ENCODE measurements at places on chromosomes 11 and 22.
A peak's percentile ranks its signal among the peaks of the same experiment; 100 is the strongest.

DNA sequence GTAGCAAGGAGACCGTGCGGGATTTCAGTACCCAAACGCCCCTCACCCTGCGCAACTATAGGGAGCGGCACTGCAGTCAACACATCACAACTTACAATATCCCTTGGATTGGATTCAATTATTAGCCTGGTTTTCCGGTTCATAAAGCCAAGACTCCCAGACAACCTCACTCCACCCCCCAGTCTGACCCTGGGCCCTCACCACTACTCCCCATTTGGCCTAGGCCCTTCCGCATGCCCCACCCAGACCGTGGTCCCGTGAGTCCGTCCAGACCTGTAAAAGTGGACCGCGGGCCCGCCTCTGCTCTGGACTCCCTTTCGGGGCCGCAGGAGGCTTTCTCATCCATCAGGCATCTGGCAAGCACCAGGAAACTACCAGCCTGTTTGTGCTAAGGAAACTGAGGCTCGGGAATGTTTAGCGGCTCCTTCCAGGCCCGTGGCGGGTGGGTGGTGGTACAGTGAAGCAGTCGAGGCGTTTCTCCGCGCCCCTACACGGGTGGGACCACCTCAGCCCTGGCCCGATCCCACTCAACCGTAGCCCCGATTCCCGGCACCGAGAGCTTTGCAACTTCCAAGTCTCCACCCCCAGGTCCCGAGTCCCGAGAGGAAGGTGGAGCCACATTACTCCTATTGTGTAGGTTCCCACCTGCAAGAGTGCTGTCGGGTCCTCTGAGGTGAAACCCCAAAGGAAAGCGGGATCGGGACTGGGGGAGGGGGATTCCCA, 679 bp upstream of the DPP3 start:
- DNase-seq = peak; percentile 16

- no peak for DNase-seq
Measured at GRCh38 chr11:17479284-17480214, 2.9 kb upstream of the ABCC8 start.

- DNase-seq = no peak
Measured at GRCh38 chr11:134524201-134524600, 112.2 kb upstream of the B3GAT1 start.

GRCh38 chr11:61524963-61525587, 16.5 kb downstream of the LRRC10B start:
- no peak for DNase-seq

- DNase-seq = no peak
Measured at GRCh38 chr11:45384016-45384415, 97.9 kb upstream of the SYT13 start.

GRCh38 chr11:76795290-76795935, 12.3 kb downstream of the TSKU start:
- DNase-seq = no peak

GRCh38 chr22:44067033-44067432, 42.9 kb downstream of the PARVB start:
- DNase-seq = no peak
